Activated CD8-positive, alpha-beta memory T cell treated with anti-CD3 and anti-CD28 coated beads for 4 hours (primary cell): ENCODE measurements at places on chromosomes 7 and 10.

- DNase-seq = no peak
These were observed 16.7 kb upstream of the CADPS2 start for GRCh38 chr7:122902751-122903495.

DNA sequence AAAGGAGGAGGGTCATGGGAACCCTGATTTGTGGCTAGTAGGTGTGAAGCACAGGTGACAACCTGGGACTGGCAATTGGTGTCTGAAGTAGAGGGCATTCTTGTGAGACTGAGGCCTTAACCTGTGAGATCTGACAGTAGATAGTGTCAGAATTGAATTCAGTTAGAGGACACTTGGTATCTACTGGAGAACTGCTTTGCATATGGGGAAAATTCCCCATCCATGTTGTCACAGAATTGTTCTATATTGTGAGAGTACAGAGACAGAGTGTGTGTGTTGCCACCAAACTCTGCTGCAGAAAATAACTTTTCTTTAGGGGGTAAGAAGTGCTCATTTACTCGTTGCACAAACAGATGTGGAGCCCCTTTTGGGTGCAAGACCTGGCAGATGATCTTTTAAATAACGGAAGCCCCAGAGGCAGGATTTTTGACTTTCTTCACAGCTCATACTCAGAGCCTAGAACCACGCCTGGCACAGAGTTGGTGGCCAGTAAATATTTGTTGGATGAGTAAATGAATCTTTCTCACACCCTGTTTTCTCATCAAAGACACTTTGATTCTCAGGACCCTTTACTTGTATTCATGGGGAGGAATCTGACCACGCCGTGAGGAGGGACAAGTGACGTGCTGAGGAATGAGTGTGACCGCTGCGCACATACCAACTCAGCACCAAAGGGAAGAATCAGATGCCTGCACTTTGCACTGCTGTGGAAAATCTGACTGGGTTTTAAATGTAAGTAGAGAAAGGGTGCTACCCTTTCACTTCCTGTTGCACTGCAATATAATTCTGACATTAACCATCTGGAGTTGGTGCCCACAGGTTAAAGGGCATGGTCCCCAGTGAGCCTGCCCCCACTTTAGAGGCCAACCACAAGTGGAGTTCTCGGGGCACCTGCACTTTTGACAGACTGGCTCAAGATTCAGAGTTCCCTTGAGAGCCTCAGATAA, 39.2 kb upstream of the SDHAF3 start:
- DNase-seq = no peak

- no peak for DNase-seq
These were observed 506 bp downstream of the MCM10 start for GRCh38 chr10:13161857-13162271.

GRCh38 chr7:139940866-139941265, 111.8 kb downstream of the TBXAS1 start:
- DNase-seq = no peak

DNA sequence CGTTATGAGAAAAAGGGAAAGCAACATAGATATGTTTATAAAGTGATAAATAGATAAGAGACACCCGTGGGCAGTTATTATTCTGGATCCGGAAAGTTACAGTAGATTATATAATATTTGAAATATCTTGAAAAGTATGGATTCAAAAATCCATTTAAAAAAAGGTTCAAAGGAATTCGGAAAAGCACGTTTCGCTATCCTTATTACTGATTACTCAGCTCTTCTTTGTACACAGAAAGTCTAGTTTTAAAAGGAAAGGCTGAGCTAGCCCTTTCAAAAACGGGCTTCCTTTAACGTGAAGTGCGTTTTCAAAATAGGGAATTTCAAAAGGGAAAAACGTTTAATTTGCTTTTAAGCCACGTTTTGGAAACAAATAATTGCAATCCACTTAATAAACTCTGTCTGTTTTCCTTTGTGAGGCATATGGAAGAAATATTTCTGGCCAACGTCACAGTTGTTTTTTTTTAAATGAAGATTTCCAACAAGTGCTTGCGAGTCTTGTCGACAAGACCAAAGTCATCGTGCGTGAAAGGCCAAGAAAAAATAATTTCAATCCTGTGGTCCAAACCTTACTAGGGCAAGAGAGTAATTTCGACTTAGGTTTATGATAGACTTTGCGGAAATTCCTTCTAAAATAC, 2.2 kb upstream of the SKIDA1 start:
- DNase-seq = no peak

DNA sequence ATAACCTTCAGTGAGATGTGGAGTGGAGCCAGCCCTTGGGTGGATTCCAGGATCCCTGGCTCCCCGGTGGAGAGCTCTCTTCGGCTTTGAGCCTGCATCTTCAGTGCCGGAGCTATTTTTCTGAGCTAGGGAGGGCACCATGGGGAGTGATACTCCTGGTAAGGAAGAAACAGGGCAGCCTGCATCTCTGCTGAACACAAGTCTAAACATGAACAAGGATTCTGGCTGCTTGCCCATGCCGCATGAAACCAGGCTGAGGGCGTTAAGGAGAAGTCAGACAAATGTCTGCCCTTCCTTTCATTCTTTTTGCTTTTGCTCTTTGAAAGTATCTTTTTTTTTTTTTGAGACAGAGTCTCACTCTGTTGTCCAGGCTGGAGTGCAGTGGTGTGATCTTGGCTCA, 60.4 kb downstream of the EVX1 start:
- no peak for DNase-seq

DNA sequence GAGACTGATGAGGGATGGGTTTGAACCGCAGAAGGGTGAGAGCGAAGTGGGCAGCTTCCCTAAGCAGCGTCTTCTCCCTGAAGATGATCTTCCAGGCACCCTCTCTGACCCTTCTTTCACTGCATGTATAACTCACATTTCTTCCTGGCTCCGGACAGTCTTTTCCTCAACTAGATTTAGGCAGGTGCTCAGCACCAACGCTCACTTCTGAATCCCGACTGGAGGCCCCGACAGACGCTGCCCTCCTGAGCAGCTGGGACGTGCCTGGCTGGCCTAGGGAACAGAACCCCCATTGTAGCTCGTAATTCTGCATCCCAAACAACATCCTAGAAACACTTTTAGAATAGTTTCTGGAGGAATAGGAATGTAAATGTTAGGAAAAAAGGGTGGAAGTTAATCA, 206.6 kb downstream of the DIP2C start:
- no peak for DNase-seq

DNA sequence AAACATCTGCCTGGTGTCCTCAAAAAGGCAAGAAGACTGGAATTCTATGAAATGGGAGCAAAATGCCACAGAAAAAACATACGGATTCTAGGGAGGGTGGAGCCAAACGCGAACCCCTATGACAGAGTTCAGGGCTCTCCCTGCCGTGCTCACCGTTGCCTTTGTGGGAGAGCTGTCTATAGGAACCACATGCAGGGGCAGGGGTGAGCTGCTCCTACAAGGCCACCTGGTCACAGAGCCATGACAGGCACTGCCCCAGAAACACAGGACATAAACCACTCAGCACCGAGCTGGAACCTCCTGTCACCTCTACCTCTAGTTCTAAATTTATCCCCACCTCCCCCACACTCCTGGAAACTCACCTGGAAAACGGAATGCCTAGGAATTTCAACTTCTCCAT, 155.1 kb upstream of the ZNF32 start:
- no peak for DNase-seq

- DNase-seq = no peak
These were observed 343.9 kb downstream of the BMPER start for GRCh38 chr7:34249192-34249591.

DNA sequence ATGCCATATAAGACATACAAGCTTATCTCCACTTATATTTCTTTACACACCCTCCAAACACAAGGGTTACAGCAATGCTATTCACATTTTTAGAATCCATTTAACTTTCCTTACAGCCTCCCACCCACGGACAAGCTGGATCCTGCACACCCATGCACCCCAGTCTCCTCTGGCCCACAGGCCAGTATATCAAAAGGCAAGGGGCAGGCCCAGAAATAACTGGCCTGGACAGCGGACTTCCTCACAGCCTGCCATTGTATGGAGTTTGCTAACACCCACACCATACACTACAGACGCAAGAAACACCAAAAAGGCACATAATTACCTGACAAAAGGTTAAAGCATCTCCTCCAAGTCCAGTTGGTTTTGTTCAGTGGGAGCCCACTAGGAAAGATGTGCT, 12.0 kb downstream of the HOXA4 start:
- no peak for DNase-seq

- DNase-seq = no peak
These were observed 9.3 kb downstream of the EVX1 start for GRCh38 chr7:27251652-27252590.

DNA sequence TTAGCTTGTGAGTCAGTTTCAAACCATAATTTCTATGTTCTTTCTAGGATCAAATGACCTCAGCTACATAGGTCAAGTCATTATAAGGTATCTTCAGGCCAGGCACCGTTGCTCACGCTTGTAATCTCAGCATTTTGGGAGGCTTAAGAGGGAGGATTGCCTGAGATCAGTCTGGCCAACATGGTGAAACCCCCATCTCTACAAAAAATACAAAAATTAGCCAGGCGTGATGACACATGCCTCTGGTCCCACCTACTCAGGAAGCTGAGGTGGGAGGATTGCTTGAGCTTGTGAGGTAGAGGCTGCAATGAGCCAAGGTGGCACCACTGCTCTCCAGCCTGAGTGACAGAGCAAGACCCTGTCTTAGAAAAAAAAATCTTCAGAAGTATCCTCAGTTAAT, 362.3 kb downstream of the GATA3 start:
- no peak for DNase-seq

DNA sequence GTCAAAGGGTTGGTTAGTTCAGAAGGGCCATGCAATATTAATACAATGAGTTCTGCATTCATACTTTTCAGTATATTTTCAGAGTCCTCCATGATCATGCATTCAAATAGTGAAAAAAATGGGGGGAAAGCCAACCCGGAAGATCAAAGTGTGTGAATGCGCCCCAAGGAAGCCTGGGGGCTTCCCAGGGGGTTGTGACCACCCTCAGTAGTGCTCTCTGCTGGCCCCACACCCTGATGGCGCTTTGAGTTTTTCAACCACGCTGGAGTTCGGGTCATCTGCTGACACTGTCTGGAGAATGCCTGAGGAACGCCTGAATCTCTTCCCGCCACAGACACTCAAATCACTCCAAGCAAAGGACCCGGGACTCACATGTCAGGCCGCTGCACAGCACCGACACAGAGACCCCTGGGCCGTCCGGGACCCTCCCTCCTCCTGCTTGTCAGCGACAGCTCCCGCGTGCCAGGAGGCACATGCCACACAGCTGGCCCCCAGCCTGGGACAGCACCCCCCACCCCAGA, 1.0 kb downstream of the TNS3 start:
- DNase-seq = no peak
